RWPE2 (cell line): ENCODE measurements at places on chromosomes 12 and 14.
A peak's percentile ranks its signal among the peaks of the same experiment; 100 is the strongest.

GRCh38 chr14:69034612-69035262 lies 55.6 kb upstream of the ACTN1 start:
- H3K36me3 ChIP-seq, result no peaks in the 10 kb centered on the region
- DNase-seq, result no peak
- H3K27ac ChIP-seq, result no peak overlapping the region
- no peak overlapping the region for H3K4me3 ChIP-seq
- no peaks in the 10 kb centered on the region for H3K27me3 ChIP-seq
- H3K4me1 ChIP-seq, result peaks cover 15% of the 10 kb centered on the region

DNA sequence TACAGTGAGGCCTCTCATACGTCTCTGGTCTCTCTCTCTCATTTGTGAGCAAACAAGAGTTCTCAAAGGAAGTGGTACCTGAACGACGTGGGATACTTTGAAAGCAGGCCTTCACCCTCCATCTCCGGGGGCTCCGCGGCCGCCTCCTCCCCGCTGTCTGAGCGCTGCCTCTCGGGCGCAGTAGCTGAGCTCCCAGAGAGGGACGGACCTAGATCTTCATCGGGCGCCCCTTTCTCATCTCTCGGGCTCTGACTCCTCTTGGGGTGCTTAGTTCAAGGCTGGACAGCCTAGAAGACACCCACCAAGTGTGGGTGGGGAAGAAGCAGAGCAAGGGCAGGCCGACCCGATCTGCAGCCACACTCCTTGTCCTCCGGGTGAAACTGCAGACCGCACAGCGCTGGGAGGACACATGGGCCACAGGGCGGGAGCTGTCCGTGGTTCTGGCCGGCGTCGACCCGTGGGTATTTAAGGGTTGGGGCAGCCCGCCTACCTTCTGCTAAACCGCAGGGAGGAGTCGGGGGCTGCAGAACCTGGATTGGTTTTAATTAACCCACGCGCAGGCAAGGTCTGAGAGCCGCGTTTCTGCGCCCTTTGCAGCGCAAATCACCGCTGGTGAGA lies 92.7 kb downstream of the PAH start:
- no peak overlapping the region for H3K4me3 ChIP-seq
- H3K27me3 ChIP-seq, result peaks cover 4% of the 10 kb centered on the region
- no peaks in the 10 kb centered on the region for H3K4me1 ChIP-seq

DNA sequence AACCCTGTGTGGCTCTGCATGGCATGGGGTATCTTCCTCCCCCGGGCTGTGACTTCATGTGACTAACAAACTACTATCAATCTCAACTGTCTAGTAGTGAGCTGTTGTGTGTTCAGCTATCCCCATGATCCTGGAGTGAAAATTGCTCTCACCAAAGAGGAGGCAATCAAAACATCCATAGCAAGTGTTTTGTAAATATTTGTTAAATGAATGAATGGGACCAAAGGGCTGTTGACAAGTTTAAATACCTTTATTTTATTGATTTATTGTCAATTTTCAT lies 138.1 kb upstream of the CPM start:
- no peak for DNase-seq
- no peak overlapping the region for H3K4me3 ChIP-seq
- no peaks in the 10 kb centered on the region for H3K27me3 ChIP-seq
- no peak overlapping the region for H3K27ac ChIP-seq
- H3K4me1 ChIP-seq, result peaks cover 14% of the 10 kb centered on the region
- H3K36me3 ChIP-seq, result no peaks in the 10 kb centered on the region

- no peak overlapping the region for H3K27ac ChIP-seq
- DNase-seq, result no peak
- no peaks in the 10 kb centered on the region for H3K36me3 ChIP-seq
- H3K4me3 ChIP-seq, result no peak overlapping the region
- H3K27me3 ChIP-seq, result no peaks in the 10 kb centered on the region
Observed at GRCh38 chr12:92528586-92528985, 174.2 kb upstream of the PLEKHG7 start.

- no peak overlapping the region for H3K4me3 ChIP-seq
- no peaks in the 10 kb centered on the region for H3K27me3 ChIP-seq
- no peak overlapping the region for H3K27ac ChIP-seq
Observed at GRCh38 chr12:110766311-110767154, 23.8 kb upstream of the PPP1CC start.

DNA sequence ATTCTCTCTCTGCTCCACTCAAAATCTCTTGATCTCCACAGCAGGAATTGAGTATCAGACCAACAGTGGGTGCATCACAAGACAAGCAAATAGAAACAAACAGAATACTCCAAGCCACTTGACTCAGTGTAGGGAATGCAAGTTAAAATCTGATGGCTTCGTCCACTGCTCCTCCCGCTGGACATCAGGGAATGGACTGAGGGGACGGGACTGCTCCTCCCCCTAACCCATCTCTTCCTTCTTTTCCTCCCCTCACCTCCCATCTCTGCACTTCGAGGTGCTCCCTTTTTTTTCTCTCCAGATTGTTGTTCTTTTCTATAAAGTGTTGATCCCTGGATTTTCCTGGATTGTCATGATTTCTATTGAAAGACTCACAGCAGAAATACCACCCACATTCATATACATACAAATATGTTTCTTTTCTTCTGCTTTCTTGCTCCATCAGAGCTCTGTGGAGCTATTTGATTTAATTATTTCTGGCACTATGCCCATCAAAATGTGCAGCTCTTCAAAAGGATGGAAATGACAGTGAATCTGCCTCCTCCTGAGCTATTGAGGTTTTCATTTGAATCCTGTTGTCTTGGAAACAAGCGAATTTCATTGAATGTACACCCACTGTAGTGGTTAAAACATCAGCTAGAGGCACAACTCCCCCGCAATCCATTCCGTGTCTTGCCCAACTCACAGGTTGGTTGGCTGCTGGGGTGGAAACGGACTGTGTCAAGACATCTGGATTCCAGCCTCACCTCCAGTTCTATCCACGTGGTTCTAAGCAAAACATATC lies 199.7 kb downstream of the SPTSSA start:
- no peak for DNase-seq
- no peak overlapping the region for H3K27ac ChIP-seq
- H3K36me3 ChIP-seq, result no peaks in the 10 kb centered on the region
- H3K4me1 ChIP-seq, result no peaks in the 10 kb centered on the region
- no peak overlapping the region for H3K4me3 ChIP-seq
- peaks cover 3% of the 10 kb centered on the region for H3K27me3 ChIP-seq

DNA sequence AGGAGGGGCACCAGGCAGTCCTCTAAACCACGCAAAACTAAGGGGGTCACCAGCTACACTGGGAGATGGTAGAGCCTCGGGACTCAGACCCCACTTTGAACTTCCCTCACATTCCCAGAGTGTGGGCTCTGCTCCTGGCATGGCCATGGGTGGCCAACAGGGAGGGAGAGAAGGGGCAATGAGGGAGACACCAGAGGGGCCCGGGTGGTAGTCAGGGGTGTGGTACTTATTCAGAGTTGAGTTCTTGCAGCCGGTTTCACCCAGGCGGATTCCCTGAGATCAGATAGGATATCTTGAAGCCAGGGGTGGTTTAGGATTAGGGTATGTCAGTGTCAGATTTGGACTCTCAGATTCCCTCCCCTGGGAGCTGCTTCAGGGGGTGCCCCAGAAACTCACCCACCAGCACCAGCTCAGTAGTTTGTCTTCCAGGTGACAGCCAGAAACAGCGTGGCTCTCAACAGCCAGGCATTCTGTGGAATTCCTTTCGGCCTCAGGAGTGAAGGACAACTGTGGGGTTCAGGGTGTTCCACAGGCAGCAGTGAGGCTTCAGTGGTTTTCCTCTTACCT lies 56.0 kb downstream of the ELK3 start:
- no peak overlapping the region for H3K4me3 ChIP-seq
- no peaks in the 10 kb centered on the region for H3K27me3 ChIP-seq
- H3K36me3 ChIP-seq, result peaks cover 90% of the 10 kb centered on the region

DNA sequence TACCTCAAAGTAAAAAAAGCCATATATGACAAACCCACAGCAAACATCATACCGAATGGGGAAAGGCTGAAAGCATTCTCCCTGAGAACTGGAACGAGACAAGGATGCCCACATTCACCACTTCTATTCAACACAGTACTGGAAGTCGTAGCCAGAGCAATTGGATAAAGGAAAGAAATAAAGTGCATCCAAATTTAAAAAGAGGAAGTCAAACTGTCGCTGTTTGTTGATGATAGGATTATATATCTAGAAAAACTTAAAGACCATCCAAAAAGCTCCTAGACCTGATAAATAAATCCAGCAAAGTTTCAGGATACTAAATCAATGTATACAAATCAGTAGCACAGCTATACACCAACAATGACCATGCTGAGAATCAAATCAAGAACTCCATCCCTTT lies 5.2 kb downstream of the NDUFA12 start:
- no peak overlapping the region for H3K4me3 ChIP-seq
- no peak for DNase-seq
- peaks cover 12% of the 10 kb centered on the region for H3K4me1 ChIP-seq
- H3K27ac ChIP-seq, result no peak overlapping the region

DNA sequence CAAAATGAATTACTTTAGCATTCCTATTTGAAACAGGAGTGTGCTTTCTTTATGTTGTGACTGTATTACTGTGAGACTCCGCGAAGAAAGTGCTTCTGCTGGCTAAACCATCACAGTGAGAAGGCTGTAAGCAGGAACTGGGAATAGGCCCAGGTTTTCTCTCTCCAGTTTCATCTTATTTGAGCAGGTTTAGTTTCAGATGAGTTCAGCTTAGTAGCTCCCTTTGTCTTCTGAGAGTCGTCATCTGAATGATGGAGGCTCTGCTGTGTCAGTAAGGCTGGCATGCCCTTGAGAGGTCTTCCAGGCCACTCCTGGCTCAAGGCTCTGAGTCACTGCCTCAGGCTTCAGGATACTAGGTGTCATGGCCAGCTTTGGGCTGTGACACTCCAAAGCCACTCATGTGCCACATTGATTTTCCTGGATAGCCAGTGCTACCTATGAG lies 205.6 kb upstream of the RGS6 start:
- H3K4me3 ChIP-seq, result no peak overlapping the region
- no peaks in the 10 kb centered on the region for H3K27me3 ChIP-seq
- H3K36me3 ChIP-seq, result peaks cover 67% of the 10 kb centered on the region
- H3K4me1 ChIP-seq, result peaks cover 16% of the 10 kb centered on the region
- DNase-seq, result no peak
- H3K27ac ChIP-seq, result no peak overlapping the region

- H3K27ac ChIP-seq, result no peak overlapping the region
- no peaks in the 10 kb centered on the region for H3K36me3 ChIP-seq
- H3K4me1 ChIP-seq, result peaks cover 34% of the 10 kb centered on the region
- H3K27me3 ChIP-seq, result no peaks in the 10 kb centered on the region
- no peak overlapping the region for H3K4me3 ChIP-seq
- no peak for DNase-seq
Observed at GRCh38 chr14:80565001-80565400, 353.7 kb upstream of the DIO2 start.

DNA sequence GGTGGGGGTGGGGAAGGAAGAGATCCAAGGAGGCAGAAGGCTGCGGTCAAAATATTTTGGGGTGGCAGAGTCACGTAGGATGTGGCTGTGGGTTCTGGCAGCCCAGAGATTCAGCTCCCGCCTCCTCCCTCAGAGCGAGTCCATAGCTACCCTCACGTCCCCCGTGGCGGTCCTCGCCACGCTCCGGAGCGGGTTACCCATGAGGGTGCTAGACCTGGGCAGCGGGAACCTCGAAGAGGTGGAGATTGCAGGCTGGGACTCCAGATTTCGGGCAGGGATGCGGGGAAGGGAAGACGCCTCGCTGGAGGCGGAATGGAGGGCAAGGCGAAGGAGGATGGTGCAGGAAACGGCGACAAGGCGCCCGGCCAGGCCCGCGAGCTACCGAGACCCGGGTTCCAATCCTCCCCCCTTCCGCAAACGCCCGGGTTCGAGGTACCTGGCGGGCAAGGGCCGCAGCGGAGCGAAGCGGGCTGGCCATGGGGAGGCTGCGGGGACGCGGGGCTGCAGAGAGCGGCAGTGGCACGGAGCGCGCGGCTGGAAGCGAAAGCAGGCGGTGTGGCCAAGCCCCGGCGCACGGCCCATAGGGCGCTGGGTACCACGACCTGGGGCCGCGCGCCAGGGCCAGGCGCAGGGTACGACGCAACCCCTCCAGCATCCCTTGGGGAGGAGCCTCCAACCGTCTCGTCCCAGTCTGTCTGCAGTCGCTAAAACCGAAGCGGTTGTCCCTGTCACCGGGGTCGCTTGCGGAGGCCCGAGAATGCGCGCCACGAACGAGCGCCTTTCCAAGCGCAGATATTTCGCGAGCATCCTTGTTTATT lies 46.2 kb downstream of the BCAT1 start:
- H3K36me3 ChIP-seq, result no peaks in the 10 kb centered on the region
- no peaks in the 10 kb centered on the region for H3K27me3 ChIP-seq
- H3K27ac ChIP-seq, result no peak overlapping the region
- H3K4me3 ChIP-seq, result peak overlapping the region; percentile 29

- H3K4me1 ChIP-seq, result no peaks in the 10 kb centered on the region
- no peak for DNase-seq
Observed at GRCh38 chr12:113154351-113154973, 4.9 kb downstream of the CFAP73 start.

DNA sequence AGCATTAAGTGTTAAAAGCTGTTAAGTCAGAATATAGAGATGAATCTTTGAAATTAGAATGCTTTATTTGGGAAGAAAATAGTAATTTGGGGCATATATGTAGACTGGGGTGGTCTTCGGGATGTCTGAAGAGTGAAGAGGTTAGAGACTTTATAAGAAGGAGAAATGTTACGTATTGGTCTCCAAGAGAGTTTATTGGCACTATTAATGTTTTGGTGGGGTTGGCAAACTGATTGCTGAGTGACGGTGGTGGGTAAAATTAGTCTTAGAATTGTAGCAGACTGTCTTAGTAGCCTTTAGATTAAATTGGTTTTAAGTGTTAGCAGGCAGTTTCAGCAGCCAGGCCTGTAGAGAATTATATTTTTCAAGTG lies 4.9 kb upstream of the ATP23 start:
- H3K36me3 ChIP-seq, result no peaks in the 10 kb centered on the region
- peaks cover 4% of the 10 kb centered on the region for H3K4me1 ChIP-seq
- DNase-seq, result no peak
- H3K4me3 ChIP-seq, result peak overlapping the region; percentile 52
- H3K27ac ChIP-seq, result no peak overlapping the region

DNA sequence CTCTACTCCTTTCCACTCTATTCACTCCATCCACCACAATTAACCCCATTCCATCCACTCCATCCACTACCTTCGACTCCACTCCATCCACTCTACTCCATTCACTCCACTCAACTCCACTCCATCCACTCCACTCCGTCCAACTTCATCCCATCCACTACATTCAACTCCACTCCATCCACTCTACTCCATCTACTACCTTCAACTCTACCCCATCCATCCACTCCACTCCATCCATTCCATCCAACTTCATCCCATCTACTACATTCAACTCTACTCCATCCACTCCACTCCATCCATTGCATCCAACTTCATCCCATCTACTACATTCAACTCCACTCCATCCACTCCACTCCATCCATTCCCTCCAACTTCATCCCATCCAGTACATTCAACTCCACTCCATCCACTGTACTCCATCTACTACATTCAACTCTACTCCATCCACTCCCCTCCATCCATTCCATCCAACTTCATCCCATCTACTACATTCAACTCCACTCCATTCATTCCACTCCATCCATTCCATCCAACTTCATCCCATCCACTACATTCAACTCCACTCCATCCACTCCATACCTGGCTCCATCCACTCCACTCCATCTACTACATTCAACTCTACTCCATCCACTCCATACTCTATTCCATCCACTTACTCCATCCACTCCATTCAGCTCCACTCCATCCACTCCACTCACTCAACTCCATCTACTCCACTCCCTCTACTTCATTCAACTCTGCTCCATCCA lies 16.4 kb downstream of the HNF1A start:
- no peaks in the 10 kb centered on the region for H3K36me3 ChIP-seq
- peaks cover 5% of the 10 kb centered on the region for H3K27me3 ChIP-seq
- no peaks in the 10 kb centered on the region for H3K4me1 ChIP-seq
- no peak overlapping the region for H3K4me3 ChIP-seq
